GM12864 (cell line): ENCODE measurements at places on chromosomes 11 and 22.

DNA sequence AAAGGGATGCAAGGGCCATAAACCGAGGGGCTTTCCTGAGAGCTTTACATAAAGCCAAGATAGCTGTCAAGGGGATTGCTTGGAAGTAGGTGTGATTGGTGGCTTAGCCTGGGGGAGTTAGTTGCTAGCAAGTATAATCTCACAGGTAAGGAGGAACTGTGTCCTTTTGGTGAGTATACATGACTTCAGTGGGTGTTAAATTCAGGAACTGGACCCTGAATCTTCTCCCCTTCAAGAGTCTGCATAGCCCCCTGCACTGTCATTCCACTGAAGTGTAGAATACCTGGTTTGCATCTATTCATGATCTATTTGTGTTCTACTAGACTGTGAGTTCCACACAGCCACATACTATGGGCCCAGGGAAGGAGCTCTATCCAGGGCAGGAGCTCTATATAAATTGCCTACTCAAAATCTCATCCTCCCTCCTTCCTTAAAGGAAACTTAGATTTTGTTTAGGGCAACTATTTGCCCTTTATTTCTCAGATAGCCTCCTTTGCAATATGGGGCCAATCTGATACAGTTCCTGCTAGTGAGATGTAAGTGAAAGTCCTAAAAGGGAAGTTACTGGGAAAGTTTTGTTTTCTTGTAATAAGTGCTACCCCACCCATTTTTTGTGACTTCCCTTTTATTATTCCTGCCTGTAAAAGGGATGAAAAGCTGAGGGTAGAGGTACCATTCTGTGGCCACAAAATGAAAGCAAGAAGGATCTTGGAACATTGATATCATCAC lies 120.5 kb downstream of the PGR start:
- DNase-seq = no peak

DNA sequence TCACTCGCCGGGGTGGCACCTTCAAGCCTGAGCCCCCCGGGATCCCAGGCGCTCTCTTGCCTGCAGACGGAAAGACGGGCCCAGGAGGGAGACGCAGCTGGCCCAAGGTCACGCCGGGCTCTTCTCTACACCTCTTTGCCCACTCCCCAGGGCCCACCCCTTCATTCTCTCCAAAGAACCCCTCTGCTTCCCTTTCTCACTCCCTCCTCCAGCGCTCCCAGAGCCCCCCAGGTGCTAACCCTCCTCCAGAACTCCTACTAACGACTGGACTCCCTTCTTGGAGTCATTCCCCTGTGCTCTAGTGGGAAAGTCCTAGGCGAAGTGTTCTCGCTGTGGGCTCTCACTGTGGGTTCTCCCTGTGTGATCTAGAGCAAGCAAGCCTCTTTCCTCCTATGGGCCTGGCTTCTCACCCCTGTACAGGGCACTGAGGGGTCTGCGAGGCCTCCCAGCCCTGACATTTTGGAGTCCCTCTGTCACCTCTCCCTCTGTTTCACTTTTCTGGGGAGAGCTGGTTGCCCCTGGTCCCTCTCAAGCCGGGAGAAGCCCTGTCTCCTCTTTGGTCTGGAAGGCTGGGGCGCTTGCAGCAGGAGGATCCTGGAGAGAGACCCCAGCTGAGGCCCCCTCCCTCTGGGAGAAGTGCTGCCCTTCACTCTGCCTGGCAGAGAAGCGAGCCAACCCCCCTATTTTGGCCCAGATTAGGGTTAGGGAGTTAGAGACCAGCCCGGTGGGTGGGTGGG lies 858 bp downstream of the OAF start:
- DNase-seq = no peak

DNA sequence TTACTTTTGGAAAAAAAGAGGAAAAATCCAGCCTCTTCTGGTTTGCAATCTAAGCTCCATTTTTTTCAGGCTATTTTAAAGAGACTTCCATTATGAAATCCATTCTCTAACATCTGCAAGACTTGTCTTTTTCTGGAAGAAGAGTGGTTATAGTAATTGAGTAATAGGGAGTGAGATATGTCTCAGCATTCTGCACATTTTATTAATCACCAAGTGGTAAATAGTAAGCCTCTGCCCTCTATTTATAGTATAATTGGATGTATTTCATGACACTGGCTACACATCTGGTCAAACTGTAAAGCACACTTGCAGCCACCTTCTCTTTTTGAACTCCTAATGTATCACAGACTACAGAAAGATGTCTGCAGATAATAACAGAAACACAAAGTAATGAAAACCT lies 391.1 kb downstream of the ETS1 start:
- no peak for DNase-seq

DNA sequence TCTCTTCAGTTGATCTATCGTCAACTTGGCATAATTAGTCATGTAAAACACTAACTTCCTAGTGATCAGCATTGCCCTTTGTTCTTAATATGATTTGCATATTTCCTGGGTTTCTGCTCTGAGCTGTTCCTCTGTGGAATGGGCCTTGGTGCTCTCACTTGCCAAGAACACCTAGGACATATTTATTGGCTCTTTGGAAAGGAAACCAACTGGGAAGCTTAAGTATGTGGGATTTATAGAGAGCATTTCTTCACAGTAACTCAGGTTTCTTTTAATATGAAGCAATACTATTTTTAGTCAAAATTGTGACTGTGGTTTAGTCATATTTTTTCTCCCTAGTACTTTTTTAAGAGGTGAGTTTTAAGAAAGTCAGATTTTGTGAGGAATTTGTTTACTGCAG lies 28.8 kb downstream of the FAT3 start:
- DNase-seq = no peak

DNA sequence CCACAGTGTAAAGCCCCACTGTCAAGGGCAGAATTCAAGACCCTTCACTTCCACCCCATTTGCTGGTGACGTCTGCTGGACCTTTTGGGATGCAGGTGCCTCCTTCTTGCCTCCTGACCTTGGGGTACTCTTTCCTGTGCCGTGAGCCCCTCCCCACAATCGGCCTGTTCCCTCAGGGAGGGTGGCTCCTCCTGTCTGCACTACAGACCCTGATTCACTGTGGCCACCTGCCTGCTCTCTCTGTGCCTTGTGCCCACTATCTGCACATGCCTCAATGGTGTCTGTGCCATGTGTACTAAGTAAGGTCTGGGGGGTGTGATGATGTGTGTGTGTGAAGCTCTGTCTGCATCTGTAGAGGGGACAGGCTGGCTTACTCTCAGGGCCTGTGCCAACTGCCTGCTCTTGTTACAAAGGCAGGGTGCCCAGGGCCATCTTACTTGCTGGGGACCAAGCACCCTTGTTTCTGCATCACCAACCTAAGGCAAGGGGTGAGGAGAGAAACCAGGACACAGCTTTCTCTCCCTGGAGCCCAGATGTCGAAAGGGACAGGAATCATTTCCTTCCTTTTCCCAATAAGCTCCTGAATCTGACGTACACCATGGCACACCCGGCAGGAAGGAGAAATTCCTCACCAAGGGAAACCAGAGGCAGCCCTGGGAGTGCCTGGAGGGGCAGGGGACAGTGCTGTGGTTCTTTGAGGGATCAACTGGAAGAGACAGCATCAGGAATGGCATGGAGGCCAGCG lies 3.7 kb downstream of the PPM1F start:
- no peak for DNase-seq

GRCh38 chr11:24748261-24748660 lies 251.4 kb downstream of the LUZP2 start:
- no peak for DNase-seq

- no peak for DNase-seq
These were observed 136.0 kb downstream of the C11orf58 start for GRCh38 chr11:16874275-16874975.

DNA sequence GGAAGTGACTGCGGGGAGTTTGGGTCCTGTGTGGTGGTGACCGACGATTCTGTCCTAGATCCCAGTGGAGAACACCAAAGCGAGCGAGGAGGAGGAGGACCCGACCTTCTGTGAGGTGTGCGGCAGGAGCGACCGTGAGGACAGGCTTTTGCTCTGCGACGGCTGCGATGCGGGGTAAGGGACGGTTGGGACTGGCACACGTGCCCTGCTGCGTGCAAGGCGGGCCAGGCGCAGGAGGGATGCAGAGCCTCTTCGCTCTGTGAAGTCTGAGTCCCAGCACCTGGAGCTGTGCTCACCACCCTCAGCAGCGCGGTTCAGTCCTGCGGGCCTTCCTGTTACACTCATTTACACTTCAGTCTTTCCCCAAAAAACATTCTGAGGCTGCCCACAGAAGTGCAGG lies 16.2 kb downstream of the PHRF1 start:
- DNase-seq = no peak

- DNase-seq = no peak
These were observed 10.7 kb upstream of the NAP1L4 start for GRCh38 chr11:3002871-3003270.

GRCh38 chr11:73269459-73270015 lies 2.6 kb upstream of the P2RY6 start:
- DNase-seq = no peak

- DNase-seq = no peak
These were observed 5.9 kb downstream of the RHOG start for GRCh38 chr11:3834664-3835461.
